ENCODE measurements at places on chromosomes 5 and 9.
A peak's percentile ranks its signal among the peaks of the same experiment; 100 is the strongest.

GRCh38 chr5:124789104-124789605 lies 42.7 kb upstream of the ZNF608 start:
- DNase-seq, result no peak

DNA sequence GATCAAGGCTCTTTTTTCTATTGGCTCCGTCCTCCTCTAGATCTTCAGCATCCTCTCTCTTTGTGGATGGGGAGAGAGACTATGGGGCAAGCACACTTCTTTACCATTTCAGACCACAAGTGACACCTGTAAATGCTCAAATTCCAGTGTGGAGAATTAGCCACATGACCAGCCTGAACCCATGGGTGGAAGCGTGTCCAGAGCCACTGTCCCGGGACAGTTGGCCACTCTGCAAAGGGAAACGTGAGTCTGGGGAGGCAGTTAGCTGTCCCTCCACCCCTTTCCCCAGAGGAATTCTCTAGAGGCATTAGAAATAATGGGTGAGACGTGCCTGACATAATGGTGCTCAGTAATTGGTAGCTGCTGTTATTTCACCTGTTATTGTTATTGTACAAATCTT lies 40.9 kb downstream of the AMBP start:
- DNase-seq, result no peak

- DNase-seq, result no peak
Observed at GRCh38 chr5:62731022-62731421, 152.4 kb downstream of the LRRC70 start.

DNA sequence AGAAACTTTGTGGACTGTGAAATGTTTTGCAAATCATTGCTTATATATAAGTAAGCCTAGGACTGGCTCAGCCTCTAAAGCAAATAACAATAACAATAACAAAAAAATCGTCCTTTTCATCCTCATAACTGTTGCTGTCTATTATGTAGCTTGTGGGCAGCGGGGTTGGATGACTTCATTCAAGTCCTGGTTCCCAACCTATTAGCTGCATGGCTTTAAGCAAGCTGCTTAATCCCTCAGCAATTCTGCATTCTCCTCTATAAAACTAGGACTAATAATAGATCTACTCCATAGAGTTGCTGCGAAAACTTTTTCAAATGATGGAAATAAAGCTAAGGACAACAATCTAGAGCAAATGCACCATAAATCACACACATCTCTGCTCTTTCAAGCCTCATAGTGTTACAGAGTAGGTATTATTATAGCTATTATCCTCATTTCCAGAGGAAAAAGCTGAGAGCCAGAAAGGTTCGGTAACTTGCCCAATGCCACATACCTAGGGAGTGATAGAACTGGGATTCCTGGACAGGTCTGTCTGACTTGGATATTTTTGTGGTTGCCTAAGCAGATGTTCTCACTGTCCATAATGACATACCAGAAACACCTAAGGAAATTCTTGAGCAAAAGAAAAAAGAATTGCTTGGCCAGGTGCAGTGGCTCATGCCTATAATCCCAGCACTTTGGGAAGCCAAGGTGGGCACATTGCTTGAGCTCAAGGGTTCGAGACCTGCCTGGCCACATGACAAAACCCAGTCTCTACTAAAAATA lies 98.8 kb upstream of the ADRA1B start:
- DNase-seq, result no peak

GRCh38 chr5:172146748-172147092 lies 41.3 kb downstream of the STK10 start:
- no peak for DNase-seq

DNA sequence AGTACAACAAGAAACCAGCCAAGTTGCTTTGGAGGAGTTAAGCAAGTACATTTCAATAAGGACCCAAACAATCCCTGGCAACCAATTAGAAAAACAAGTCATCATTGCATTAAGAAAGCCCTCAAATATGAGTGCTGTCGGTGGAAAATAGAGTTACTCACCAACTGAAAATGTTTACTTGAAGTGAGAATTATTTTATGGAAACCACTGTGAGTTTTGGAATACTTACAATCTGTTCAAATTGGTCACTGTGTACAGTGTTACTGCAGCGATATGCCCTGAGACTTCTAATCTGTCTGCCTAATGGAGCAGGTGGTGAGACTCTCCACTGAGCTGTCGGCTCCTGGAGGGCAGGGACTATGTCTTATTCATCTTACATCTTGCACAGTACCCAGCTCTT lies 1073.2 kb upstream of the DMAC1 start:
- DNase-seq, result peak; percentile 45

GRCh38 chr9:80885894-80886293 lies 803.5 kb downstream of the TLE1 start:
- peak; percentile 29 for DNase-seq

- no peak for DNase-seq
Observed at GRCh38 chr5:160452036-160452435, 30.4 kb downstream of the PTTG1 start.

All from NCI-H524 (cell line).